ENCODE measurements at places on chromosomes 6 and 20.

DNA sequence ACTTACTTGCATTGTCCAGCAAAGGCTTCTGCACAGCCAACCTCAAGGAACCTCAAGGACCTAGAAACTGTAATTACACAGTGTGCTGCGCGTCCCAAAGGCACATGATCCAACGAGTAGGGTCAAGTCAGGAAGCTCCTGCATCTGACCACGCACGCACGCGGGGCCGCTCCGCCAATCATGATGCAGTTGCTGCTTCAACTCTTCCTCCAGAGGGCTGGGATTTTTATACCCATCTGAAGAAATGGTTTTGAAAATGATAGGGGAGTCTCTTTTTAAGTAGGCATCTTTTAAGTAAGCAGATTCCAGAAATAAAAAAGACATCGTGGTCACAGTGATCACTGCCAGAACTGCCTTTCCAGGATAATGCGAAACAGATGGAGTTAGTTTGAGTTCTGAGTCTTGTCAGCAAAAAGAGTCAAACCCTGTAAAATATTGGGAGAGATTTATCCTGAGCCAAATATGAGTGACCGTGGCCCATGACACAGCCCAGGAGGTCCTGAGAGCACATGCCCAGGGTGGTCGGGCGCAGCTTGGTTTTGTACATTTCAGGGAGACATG, 34.0 kb downstream of the KIF25 start:
- DNase-seq = no peak

DNA sequence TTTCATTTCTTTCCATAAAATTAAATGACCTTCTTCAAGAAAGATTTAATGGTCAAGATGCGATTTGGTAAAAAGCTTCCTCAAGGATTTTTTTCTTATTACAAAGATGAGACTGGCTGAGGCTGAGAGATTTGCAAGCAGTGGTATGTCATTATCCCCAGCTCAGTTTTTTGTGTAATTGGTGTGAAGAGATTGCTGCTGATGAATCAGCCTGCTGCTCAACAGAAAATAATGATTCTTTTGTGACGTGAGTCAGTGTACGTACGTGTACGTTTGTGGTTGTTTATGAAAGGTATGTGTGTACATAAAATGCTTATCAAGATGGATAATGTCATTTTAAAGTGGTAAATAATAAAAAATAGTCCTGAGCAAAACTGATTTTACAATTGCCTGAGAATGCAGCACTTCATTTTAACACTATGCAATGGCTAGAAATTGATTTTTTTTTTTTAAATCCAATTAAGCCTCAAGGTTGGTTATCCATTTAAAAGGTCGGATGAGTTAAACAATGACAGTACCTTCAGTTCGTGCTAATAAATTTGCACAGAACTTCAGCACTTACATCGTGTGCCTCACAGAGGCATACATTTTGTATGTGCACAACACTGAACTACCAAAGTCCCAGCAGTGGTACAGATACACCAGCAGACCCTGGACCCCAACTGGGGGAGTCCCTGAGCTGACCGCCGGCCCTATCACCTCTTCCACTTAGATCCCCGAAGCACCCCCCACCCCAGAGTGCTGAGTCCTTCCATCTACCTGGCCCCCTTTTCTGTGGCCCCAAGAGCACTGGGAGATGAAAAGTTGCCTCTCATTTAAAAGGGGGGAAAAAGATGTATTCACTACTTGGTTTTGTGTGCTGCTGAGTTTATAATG, 9.7 kb upstream of the NPEPL1 start:
- DNase-seq = no peak

GRCh38 chr6:113141901-113142300, 715.2 kb upstream of the MARCKS start:
- no peak for DNase-seq

- DNase-seq = no peak
Measured at GRCh38 chr6:13375360-13375878, 47.1 kb upstream of the TBC1D7 start.

GRCh38 chr6:32529697-32530430, at the start of gene HLA-DRB5:
Gene HLA-DRB5 (minus strand): TSS chr6:32530287. CDS start chr6:32530224, 63 bp downstream.
- no peak for DNase-seq

- no peak for DNase-seq
Measured at GRCh38 chr6:125807293-125807692, 16.5 kb downstream of the NCOA7 start.

DNA sequence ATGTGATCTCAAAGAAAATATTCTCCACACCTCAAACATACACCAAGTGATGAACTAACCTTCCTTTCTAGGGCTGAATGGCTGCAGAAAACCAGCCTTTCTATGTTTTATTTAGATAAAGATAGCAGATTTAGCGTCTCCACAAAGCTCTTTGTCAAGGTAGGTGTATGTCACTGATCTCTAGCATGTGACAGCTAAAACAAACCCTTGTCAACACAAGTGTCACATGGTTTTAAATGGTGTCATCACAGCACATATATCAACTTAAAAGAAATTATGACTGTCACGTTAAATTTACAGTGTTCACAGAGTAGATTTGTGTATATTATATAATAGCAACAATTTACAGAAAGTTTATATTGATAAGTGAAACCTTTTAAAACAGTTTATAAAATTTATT, 58.3 kb downstream of the TENT5A start:
- DNase-seq = no peak

GRCh38 chr20:7302250-7302649, 534.8 kb downstream of the BMP2 start:
- DNase-seq = no peak

GRCh38 chr6:112691289-112691688, 344.2 kb downstream of the RFPL4B start:
- DNase-seq = no peak

DNA sequence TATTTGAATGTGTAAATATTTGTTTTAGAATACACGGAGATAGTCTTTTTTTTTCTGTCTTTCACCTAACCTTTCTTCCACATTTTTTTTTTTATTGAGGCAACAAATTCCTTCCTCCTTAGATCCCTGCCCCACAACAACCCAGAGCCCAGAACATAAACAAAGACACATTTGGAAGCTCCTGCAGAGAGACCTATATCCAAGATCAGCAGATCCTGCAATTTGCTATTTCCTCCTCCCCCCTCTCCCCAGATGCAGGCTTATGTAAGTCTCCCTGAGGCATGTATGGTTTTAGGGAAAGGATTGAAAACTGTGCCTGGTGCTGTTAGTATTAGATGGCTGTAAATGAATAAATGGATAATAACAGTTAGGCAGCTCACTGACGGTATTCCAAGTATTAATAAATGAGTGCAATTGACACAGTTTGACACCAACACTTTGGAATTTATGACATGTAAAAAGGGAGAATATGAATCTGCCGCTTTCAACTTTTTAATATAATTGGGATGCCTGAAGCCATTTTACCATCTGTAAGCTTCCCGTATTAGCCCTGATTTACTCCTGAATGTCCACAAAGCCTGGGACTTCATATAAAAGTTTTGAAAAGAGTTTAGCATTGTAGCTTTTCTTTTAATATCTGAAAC, 608.3 kb upstream of the CITED2 start:
- DNase-seq = no peak

GRCh38 chr20:19506021-19506420, 252.0 kb upstream of the RIN2 start:
- no peak for DNase-seq

DNA sequence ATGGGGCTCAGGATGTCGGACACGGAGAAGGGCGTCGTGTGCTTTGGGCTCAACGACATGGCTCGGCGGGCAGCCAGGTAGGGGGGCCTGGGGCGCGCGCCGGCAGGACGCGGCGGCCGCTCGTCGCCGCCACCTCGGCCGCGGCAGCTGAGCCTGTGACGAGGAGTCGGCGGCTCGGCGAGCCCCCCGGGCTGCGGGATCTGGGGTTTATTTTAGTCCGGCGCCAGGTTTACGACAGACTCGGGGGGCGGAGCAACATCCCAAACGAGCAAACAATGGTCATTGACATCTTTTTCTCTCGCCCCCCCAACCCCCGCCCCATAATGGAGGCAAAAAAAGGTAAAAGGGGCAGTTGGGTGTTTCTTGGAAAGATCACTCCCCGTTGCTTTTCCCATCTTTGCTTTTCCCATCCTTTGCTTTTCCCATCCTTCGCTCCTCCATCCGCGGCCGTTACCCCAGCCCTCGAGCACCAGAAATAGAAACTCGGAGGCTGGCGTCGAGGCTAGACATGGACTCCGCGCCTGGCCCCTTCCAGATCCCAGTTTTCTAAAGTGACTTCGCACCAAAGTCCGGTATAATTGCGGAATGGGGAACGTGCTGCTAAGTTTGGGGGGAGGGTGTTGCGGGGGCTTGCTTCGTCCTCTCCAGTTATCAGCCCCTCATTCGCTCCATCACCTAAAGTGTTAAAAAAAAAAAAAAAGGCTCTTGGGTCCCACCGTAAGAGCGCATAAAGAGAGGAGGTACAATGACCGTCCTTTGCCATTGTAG, at the start of gene NKX2-4:
TSS of gene NKX2-4 (minus strand) at position 186 of the 768 bp plus-strand sequence. CDS start at position 59, 127 bp downstream.
- DNase-seq = peak; percentile 32
